Calu3 (cell line): ENCODE measurements at places on chromosomes 5 and 9. TPM values are rescaled to one million over a fixed set of nuclear protein-coding genes. Genes with fewer than 3 reads are reported as not detected.

The DRD1 gene
- not detected in 2 replicates for total RNA-seq

The CDX1 gene
- total RNA-seq = not detected in 2 replicates

The CCNJL gene
- 13.2 and 17.4 TPM in 2 replicates for total RNA-seq

The CAMK4 gene
- total RNA-seq = 19.4 and 23.3 TPM in 2 replicates

The CARTPT gene
- not detected in 2 replicates for total RNA-seq

The IL3 gene
- total RNA-seq = not detected in 2 replicates

The FER gene
- 28.2 and 32.9 TPM in 2 replicates for total RNA-seq

The IFNA21 gene
- total RNA-seq = not detected in 2 replicates

DNA sequence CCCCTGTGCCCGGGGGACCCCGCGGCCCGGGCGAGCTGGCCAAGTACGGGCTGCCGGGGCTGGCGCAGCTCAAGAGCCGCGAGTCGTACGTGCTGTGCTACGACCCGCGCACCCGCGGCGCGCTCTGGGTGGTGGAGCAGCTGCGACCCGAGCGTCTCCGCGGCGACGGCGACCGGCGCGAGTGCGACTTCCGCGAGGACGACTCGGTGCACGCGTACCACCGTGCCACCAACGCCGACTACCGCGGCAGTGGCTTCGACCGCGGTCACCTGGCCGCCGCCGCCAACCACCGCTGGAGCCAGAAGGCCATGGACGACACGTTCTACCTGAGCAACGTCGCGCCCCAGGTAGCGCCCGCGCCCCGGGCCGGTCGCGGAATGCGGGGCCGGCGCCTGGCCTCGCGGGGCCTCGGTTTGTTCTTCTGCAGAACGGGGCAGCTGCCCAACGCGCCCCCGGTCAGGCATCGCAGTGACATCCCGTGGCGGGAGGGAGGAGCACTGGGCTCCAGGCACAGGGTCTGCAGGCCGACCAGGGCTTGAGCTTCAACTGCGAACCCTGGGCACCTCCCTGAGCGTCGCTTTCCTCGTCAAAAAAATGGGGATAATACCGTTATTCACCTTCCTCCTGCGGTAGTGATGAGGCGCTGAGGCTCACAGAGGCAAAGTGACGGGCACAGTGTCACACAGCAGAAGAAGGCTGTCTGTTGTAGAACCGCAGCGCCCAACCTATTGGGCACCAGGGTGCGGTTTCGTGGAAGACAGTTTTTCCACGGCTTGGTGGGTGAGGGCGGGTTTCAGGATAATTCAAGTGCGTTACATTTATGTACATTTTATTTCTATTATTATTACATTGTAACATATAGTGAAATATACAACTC is 777 bp downstream of the ENDOG start:
- peak; percentile 24 for DNase-seq

DNA sequence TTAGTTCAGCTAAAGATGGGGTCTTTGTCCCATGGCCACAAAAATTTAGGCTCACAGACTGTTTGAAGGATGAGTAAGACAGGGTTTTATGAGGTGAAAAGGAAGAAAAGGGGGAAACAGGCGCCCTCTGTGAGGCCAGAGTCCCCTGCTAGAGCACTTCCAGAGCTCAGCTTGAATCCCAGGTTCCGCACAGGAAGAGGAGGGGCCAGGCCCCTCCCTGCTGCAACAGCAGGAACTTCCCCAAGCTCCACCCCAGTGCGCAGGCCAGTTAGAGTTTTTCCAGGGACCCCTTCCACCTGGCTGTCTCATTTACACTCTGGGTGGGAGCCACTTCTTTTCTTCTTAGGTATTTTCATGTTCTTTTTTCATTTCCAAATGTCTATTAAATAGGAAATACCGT is 480.8 kb downstream of the PSAT1 start:
- no peak for DNase-seq

DNA sequence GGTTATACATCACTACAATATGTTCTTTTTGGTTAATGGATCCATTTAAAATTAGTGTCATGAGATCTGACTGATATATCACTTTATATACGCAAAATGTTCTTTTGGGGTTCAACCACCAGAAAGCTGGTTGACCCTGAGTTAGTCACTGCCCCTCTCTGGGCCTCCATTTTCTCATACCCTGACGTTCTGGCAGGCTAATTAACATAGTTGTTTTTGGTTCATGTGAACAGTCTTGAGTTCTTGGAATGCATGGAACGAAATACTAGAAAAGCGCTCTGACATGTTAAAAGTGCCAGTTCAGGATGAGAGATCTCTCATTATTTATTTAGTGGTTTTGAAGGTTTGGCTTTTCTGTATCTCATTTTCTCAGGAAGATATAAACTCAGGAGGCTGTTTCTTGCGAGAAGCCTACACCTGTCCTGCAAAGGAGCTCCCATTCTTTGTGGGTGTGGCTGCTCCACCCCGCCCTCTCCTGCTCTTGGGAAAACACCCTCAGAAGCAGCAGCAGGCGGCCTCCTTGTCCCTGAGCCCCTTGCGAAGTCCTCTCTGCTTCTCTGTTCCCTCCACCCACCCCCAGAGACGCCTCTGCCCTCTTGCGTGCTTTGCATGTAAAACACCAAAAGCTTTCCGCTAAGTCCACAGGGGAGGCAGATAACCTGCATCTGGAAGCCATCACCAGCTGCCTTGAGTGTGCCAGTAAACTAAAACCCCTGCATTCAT is 302.4 kb upstream of the PANK3 start:
- DNase-seq = peak; percentile 5

DNA sequence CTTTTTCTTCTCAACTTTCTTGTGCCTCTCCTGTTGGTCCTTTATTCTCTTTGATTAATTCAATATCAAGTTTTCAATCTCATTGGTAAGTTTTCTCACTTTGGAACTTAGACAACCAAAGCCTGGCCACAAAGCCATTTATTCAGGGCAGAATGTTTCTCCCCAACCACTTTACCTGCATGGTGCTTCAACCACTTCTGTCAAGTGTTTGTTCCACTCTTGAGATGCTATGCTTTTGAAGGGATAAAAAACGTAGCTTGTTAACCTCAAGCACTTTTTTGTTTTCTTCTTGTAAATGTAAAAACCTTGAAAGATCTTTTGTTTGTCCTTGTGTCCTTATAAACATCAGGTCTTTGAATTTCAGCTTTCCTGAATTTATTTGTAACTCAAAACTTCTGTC is 966.7 kb downstream of the MAT2B start:
- DNase-seq = no peak

- no peak for DNase-seq
Measured at GRCh38 chr9:3124001-3124400, 280.1 kb upstream of the PUM3 start.

GRCh38 chr5:158383486-158383885 is 524.5 kb upstream of the CLINT1 start:
- DNase-seq = no peak

DNA sequence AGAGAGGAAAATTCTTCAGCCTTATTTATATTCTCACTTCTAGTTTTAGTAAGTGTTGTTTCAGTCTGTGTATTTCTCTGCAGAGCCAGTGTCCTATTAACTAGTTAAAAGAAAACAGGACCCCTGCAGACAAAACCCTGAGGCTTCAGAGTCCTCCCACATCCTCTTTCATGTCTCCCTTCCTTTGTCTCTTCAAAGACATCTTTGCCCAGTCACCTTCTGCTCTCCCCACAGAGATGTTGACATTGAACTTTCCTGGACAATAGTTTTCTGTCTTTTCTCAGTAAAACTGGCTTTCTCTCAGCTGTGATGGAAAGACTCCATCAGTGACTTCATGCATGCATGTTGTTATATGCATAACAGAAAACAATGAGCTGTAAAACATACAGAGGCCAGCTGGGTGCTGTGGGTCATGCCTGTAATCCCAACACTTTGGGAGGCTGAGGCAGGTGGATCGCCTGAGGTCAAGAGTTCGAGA is 20.2 kb downstream of the GRAMD2B start:
- DNase-seq = no peak

DNA sequence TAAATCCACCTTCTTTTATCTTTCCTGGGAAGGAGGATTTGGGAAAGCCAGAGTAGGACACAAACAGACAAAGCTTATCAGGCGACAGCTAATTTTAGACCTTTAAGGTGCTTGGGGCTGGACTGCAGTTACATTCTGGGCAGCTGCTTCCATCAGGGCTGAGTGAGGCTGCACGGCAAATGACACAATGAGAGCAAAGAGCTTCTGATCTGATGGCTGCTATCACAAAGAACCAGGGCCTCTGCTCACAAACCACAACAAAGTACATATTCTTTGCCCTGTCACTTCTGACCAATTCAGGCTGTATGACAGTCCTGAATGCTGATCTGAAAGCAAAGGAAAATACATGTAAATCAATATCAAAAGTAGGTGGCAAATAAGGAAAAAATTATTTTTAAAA is 93.1 kb downstream of the MRPS27 start:
- DNase-seq = no peak

DNA sequence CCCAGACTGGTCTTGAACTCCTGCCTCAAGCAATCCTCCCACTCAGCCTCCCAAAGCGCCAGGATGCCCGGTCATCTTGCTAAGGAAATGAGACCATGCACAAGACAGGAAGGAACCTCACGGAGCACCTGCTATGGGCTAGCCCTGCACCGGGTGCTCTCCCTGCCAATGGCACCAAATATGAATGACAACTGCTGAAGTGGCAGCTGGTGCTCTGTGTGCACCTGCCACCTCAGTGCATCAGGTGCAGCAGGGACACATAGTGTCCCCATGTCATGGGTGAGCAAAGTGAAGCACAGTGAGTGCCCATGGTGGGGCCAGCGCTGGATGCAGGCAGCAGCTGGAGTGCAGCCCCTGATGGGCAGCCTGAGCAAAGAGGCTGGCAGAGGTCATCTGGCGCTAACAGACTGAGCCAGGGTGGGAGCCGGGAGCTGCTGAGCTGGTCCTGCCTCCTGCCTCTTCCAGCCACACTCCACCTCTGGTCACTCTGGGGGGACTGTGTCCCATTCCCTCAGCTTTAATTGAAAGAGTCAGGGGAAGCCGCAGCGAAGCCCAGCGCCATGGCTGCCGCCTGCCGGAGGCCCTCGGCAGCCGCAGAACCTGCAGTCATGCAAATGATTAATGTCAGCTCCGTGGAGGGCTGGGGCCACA is 46.4 kb downstream of the BARX1 start:
- peak; percentile 18 for DNase-seq

DNA sequence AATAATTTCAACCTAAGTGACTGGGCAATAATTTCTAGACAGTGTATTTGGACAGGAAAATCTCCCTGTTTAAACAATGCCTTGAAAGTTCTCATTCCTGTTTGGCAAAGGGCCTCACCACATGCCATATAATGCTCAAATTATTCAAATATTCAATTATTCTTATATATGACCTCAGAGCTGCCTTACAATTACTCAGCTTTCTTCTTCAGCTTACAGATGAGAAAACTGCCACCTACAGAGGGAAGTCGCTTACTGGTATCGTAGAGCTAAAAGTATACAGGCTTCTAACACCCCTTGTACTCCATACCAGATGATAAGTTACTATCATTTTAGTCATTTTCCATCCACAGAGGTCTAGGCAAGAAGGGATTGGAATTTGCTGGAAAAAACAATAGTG is 830.3 kb downstream of the BRINP1 start:
- DNase-seq = no peak

DNA sequence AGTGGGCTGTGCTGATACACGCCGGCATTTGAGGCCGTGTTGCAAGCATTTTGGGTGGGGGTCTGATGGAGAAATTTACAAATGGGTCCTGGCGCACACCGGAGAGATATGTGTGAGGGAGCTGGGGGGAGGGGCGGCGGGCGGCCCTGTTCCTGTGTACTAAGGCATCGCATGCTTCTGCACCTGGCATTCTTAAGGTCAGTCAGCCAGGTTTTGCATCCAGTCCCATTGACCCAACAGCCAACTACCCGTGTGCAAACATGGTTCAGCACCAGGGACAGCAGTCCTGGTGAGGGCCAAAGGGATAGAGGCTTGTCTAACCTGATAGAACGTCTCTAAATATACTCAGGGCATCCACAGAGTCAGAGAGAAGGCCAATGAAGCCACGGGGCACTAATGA is 839 bp downstream of the GABRG2 start:
- DNase-seq = no peak

DNA sequence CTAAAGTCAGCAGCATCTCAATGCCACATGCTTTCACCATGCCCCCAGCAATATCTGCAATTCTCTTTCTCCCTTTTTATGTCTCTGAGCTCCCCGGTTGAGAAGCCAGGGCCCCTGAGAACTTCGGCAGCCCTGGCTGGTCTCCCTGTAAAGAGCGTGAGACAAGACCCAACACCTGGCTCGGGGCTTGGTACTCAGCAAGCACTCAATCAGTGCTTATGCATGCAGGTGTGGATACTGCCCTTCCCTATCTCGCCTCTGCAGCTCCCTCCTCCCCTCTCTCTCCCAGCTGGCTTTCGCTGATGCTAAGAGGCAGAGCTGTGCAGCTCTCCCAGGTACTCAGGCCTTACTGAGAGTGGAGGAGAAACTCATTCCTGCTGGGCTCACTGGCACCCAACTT is 41.7 kb upstream of the AKNA start:
- DNase-seq = no peak

GRCh38 chr9:98916660-98917059 is 27.0 kb upstream of the COL15A1 start:
- DNase-seq = no peak

GRCh38 chr9:33136721-33137670 is 30.1 kb downstream of the B4GALT1 start:
- DNase-seq = no peak

DNA sequence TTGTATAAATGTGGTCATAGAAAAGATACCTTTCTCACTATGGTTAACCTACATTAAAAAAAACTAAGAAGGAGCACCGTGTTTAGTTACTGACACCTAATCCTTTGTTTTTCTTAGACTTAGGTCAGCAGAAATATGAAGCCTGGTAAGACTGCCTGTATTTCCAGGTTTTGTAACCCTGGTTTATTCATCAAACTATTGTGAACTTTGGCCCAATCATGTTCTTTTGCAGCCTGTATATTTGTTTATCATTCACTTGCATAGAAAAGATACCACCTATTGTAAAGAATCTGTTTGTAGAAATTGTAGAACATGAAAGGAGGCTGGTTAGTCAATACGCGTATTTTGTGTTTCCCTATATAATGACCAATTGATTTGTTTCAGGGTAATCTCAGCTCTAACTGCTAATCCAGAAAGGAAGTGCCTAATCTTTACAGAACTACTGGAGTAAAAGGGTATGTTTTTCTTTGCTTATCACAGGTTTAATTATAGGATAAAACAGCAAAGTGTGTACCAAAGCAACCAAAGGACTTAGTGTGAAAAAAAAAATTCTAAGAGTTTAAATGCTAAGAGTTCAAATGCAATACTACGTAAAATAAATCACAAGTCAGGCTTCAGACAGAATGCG is 103.6 kb downstream of the LURAP1L start:
- DNase-seq = no peak
